ENCODE measurements at places on chromosomes 6 and 20.

DNA sequence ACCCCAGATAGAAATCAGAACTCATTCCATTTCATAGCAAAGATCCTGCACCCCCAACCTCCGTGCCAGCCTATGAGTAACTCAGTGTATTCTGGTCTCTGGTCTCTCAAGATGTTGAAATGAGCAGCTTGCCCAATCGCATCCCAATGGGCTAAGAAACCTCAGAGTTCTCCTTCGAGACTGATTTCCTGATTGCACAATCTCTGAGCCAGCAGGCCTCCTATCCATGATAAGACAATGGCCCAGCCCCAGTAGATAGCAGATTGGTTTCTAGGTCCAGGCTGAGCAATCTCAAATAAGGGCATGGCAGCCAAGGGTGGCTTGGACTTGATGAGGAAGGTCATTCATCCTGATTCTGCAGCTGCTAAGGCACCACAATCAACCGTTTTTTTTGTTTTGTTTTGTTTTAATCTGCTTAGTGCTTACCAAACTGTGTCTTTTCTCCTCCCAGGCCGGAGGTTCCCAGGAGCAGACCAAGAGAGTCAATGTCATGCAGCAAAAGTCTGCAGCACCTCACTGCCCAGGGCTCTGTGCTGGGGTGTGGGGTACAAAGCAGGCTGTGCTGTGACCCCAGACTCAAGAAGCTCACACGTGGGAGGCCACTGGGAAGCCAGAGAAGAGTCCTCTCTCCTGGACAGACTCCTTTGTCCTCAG lies 125.1 kb upstream of the NXT1 start:
- no peak for DNase-seq

- no peak for DNase-seq
Observed at GRCh38 chr20:11217326-11218172, 543.8 kb upstream of the JAG1 start.

DNA sequence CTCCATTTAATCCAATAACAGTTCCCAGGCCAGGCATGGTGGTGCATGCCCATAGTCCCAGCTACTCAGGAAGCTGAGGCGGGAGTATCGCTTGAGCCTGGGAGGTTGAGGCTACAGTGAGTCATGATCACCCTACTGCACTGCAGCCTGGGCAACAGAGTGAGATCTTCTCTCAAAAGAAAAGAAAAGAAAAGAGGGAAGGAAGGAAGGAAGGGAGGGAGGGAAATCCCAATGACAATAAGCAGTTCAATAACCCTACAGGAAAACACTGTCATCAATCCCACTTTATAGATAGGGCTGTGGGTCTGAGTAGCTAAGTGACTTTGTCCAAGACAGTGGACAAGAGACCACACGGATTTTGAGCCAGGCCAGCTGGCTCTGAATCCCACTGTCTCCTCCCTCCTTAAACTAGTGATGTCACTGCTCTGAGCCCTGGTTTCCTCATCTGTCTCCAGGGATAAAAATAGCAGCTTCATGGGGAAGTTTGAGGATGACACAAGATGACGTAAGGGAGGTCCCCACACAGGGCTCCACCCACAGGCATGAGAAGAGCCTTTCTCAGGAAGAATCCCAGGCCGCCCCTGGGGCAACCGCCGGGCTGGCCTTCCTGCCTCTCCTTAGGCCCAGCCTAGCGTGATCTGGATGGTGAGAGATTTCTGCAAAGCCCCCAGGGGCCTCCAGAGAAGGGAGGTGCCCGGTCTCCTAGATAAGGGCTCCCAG lies 7.2 kb upstream of the TRIB3 start:
- DNase-seq = no peak

DNA sequence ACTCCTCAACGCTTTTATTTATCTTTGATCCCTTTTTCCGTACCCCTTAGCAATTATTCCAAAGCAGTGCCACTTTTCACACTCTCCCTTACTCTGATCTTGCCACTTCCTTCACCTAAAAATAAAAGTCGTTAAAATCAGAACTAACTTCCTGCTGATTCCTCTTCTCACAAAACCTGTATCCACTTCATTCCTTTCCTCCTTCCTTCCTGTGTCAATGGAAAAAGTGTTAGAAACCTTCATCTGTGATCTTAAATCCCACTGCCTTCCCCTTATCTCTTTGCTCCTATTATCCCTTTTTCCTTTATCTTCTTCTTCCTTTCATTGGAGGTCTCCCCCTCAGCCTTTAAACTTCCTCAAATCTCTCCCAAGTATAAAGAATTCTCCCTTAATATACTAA lies 49.2 kb downstream of the GOPC start:
- no peak for DNase-seq

DNA sequence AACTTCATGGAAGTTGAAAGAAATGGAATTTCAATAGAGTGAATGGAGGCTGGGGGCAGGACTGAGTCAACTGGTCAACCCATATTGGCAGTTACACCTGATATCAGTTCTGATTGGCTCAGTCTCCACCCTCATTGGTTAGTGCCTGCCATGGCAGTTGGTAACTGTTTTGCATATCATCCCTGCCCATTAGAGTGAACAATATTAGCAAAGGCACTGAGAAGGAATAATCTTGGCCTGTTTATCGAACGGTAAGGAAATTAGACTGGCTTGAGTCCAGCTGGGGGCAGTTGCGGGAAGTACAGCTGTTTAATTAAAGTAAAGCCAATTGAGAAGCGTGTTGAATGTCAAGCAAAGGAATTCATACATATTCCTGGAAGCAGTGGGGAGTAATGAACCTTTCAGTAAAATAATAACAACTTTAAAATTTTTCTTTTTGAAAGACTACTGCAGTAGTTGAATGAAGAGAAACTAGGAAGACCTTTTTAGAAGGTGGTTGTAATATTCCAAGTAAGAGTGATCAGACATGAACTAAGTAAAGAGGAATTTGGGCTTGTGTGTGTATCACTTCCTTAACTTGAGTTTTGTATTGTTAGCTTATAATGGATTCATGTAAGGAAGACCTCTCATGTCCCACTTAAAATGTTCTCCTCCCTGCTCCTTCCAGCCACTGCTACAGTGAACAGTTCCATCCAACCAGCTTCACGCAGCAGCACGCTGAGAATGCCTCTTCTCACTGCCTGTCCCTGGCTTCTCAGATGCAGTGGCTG lies 17.2 kb upstream of the FAM50B start:
- DNase-seq = no peak

- DNase-seq = no peak
Observed at GRCh38 chr6:109808837-109809236, 117.7 kb downstream of the FIG4 start.

DNA sequence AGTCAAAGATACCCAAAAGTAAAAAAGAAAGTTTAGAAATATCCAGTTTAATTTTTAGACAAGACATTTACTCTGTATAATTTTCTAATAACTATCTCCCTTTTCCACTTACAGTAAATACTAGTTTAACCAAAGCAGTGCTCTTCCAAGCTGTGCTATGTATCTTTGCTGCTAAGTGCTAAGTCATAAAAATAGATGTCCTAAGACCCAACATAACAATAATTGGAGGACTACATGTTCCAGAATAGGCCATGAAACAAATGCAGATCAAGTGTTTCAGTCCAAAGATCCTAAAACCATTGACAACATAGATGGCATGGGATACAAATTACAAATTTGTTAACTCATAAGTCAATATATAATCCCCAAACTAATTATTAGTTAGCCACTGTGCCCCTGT lies 111.1 kb downstream of the FAM83B start:
- no peak for DNase-seq

DNA sequence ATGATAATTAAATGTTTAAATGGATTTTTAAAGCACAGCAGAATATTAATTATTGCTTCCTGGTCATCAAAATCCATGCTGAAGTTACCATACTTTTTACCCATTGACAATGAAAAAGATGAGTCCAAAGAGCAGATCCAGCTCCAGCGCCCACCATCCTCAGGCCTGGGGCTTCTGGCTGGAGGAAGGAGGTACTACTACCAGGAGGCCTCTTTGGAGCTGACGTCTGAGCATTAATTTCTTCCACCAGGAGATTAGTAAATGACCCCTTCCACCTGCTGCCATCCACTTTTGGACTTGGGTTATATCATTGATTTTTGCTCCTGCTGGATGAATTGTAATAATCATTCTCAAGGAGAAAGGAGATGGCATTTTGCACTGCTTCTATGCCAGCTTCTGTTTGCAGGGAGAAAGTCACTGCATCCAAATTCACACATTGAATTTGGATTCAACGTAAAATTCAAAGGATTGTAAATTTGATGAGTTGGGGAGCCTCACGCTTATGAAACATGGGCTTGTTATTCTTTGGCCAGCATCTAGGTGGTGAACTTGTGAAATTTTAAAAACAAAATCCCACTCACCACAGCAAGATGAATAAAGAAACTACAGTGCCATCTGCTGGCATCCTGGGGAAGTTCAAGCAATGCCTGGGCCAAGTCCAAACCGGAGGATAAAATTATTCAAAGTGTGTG lies 121.8 kb downstream of the SASH1 start:
- no peak for DNase-seq

- no peak for DNase-seq
Observed at GRCh38 chr20:20711413-20711812, 1.0 kb downstream of the RALGAPA2 start.

GRCh38 chr6:110481081-110481480 lies 4.7 kb upstream of the SLC22A16 start:
- no peak for DNase-seq

DNA sequence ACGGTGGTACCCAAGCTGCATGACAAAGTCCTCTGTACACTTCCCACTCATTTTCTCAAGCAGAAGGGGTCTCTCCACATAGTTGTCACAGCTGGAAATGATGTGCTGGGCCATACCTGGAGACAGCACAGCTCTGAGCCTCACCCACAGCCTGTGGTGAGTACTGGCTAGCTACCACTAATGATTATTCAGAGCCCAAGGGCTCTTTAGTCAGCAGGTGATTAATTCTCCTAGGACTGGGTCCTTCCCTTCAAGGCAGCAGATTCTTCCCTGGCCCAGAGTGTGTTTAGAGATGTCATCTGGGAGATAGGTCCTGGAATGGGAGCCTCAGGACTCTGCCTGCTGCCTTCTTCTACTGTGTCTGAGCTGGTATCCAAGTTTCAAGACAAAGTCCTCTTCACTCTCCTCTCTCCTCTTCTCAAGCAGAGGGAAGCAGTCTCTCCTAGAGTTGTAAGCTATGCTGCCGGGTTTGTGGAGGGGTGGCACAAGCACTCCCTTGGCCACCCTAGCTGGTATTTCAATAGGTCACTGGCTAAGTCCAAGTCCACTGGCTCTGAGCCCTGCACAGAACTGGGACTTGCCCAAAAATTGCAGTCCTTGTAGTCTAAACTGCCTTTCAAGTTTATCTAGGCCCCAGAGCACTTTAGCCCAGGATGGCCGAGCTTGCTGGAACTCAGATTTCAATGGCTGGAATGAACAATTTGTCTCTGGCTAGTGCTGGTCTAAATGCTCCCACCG lies 49.8 kb upstream of the VGLL2 start:
- DNase-seq = no peak

- DNase-seq = no peak
Observed at GRCh38 chr6:118764766-118765165, 113.4 kb upstream of the CEP85L start.

GRCh38 chr6:150347845-150348244 lies 21.0 kb upstream of the IYD start:
- no peak for DNase-seq

DNA sequence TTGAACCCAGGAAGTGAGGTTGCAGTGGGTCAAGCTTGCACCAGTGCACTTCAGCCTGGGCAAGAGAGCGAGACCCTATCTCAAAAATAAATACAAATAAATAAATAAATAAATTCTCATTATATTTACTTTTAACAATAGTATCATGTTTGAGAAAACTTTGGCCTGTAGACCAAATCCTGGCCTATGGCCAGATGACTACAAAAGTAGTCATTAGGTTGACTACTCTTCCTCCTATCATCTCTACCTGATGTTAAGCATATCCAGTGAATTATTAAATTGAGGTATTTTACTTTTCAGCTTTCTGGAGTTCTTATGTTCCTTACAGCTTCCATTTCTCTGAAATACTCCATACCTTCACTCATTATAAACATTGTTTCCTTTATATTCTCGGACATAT lies 280.6 kb downstream of the LAMA2 start:
- no peak for DNase-seq

- DNase-seq = no peak
Observed at GRCh38 chr6:148325316-148326068, 17.1 kb upstream of the SASH1 start.
